ENCODE measurements at places on chromosomes 16 and 17.

DNA sequence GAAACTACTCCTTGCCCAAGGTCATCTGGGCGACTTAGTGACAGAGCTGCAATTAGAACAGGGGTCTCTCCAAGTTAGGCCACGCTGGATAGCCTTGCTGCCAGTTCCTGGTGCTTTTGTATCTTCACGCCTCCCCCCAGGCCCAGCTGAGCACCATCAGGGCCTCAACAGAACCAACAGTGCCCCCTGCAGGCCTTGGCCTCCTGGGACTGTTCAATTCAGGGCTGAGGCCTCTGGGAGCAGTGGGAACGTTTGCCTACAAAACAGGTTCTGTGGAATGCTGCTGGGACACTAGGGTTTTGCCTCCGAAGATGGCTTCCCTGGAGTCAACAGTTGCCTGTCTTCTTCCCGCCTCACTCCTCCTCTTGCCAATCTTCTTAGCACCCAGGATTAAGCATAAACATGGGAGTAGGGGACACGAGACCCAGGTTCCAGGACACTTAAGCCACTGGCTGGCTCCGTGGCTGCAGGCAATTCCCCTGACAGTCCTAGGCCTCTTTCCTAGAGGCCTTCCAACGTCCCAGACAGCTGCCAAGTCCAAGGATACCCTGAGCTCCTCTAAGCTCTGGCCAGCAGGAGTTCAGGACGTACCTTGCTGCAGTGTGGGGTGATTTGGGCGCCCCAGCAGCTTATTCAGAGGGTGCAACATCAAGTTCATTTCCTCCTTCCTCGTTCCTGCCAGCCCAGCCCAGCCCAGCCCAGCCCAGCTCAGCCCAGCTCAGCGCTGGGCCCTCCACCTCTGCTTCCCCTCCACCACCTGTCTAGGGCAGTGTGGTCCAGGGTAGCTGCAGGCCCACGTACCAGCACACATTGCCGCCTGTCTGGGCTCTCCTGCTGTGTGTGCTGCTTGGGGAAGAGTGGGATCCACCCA lies 246.6 kb upstream of the RPL38 start:
- no peak for DNase-seq

GRCh38 chr16:88566158-88566557 lies 4.0 kb upstream of the ZC3H18 start:
- DNase-seq: peak; percentile 33

GRCh38 chr17:63095879-63096278 lies 129.8 kb downstream of the TANC2 start:
- DNase-seq: no peak

DNA sequence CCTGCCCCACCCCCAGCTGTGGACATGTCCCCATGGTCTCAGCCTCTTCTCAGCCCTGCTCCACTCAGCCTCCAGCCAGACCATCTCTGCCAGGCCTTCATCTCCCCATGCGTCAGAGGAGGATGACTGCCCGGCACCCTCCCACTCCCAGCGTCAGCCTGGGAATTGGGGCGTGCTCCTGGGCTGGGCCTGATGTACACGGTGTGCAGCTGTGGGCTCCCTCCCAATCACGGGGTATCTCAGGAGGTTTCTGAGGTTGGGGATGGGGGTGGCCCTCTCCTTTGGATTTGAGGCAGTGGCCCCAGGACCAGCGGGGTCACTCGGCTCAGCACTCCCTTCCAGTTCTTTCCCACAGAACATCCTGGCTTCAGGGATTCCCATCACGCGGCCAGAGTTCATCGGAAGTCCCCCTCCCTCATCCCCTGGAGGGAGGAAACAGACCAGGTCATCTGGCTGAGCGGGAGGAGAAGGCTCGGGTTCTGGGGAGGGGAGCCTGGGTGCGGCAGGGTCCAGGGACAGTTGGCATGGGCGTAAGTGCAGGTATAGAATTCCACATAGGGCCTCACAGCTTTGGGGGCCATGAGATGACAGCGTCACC lies 36.9 kb downstream of the SOCS3 start:
- DNase-seq: no peak

DNA sequence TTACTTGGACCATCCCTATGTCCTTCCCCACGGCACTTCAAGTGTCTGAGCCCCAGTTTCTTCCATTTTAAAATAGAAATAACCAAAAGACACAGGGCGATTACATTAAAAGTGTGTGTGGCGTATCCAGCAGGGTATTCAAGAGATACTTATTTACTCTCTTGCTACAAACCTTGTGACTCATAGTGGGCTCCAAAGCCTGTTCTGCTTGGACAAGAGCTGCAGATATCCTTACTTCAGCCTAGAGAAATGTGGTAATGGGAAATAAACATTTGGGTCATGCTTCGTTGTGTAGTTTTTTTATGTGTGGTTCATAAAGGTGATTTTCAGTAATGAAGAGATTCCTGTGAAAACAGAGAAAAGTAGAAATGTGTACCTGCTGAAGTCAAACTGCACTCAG lies 288.9 kb upstream of the CDH11 start:
- no peak for DNase-seq

DNA sequence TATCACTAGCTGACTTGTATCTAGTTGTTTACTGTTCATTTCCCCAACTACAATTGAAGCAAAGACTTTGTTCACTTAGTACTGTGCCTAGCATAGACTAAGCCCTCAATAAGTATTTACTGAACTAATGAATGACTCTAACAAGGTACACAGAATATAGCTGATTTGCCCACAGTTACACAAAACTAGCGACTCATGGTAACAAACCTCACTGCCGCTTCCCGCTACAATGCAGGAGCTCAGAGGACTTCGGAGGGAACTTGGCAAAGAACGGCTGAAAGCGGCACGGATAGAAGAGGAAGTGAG lies 524 bp downstream of the EFTUD2 start:
- DNase-seq: no peak

DNA sequence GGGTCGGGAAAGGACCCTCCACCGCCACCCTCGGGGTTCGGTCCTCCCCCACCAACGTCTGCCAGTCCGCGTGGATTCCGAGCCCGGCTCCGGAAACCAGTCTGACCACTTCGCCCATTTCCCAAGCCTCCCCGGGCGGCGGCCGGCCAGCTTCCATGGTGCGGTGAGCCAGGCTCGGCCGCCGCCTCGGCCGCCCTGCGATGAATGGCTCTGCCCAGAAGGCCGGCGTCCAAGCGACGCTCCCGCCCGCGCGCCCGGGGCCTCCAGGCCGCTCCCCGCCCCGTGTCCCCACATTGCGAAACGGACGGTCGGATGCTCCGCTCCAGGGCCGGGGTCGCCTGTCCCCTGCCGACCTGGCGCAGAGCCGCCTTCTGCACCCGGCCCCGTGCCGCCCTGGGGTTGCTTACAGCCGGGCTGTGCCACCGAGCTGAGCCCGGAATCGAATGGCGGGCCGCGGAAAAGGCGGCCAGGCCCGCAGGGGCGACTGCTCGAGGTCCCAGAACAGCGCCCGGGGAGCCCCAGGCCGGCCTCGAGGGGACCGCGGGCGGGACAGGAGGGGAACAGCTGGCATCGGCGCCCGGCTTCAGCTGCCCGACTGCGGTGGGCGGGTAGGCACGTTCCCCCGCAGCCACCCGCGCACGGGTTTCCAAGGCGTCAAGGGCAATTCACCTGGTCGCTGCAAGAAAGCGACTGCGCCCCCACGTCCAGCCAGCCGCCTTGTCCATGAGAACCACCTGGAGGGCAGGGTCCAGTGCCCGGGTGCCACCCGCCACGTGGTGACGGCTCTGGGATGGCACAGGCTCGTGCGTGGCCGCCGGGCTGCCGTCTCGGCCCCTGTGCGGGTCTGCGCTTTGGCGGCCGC lies 18.3 kb upstream of the CBX8 start:
- no peak for DNase-seq

- no peak for DNase-seq
These were observed 10.1 kb downstream of the TK2 start for GRCh38 chr16:66539623-66540469.

- peak; percentile 92 for DNase-seq
These were observed 4.2 kb downstream of the METRNL start for GRCh38 chr17:83083368-83084201.

DNA sequence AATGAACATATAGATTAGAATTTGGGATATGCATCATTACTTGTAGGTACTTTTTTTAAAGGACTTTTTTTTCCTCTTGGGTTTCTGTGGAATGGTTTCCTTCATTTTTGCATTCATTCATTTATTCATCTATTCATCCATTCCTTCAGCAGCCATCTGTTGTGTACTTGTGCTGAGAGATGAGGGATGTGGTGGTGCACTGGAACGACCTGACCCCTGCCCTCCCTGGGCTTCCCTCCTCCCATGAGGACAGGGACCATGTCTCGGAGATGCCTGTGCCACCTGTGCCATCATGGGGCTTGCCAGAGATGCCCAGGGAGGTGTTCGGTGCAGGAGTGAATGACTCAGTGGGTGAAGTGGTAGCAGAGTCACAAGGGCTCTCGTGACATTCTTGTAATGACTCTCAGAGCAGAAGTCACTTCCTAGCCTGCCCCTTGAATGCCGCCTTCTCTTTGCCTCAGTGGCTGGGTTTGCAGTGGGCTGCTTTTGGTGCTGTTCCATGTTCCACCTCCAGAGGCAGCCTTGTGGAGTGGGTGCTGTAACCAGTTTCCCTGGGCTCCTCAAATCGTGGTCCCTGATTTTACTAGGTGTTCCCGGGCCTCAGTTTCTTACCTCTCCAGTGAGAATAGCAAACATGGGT lies 43.9 kb downstream of the CLEC16A start:
- no peak for DNase-seq

GRCh38 chr17:64355536-64356303 lies 34.9 kb downstream of the PECAM1 start:
- no peak for DNase-seq

- DNase-seq: no peak
These were observed 9.1 kb downstream of the CBX2 start for GRCh38 chr17:79786930-79787643.

- DNase-seq: no peak
These were observed 50.7 kb downstream of the TANGO6 start for GRCh38 chr16:68893710-68894705.

DNA sequence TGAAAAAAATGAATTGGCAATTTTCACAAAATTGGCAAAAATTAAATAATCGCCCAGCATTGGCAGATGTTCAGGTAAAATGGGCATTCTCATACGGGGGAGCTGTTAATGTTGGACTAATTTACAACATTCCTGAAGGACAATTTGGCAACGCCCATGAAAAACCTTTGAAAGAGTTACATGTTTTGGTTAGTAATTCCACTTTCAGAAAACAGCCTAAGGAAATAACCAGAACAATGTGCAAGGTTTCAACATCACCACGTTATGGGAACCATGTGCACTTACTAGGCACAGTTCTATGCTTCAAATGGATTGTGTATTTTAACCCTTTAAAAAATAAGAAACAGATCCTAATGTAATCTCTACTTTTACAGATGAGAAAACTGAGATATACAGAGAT lies 62.7 kb downstream of the CDYL2 start:
- DNase-seq: no peak

DNA sequence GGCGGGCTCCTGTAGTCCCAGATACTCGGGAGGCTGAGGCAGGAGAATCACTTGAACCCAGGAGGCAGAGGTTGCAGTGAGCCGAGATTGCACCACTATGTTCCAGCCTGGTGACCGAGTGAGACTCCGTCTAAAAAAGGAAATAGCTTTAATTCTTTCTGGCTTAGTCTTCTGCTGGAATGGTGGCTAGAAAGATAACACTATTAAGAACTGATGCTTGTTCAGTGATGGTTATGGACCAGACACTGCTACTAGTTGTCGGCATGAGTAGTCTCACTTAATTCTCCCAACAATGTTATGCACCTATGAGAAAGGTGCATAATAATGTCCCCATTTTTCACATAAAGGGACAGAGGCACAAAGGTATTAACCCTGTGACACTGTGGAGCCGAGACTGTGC lies 188.7 kb downstream of the HS3ST3A1 start:
- no peak for DNase-seq

- DNase-seq: peak; percentile 4
These were observed 754 bp upstream of the SLFN11 start for GRCh38 chr17:35373984-35374765.

DNA sequence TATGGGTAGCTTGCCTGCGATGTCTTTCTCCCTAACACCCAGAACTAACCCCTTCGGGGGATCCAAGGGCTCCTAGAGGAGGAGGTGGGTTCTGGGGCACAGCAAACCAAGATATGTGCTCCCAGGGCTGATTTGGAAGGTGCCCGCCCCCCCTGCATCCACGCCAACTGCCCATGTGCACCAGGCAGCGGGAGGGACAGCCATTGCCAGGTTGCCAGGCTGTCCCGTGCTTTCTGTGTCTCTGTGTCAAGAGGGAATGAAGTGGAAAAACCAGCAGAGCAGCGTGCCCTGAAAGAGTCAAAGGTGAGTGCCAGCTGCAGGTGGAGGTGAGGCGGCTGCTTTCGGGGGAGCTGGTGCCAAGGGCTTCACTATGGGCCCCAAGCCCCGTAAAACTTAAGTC lies 6.4 kb downstream of the TEKT5 start:
- no peak for DNase-seq

DNA sequence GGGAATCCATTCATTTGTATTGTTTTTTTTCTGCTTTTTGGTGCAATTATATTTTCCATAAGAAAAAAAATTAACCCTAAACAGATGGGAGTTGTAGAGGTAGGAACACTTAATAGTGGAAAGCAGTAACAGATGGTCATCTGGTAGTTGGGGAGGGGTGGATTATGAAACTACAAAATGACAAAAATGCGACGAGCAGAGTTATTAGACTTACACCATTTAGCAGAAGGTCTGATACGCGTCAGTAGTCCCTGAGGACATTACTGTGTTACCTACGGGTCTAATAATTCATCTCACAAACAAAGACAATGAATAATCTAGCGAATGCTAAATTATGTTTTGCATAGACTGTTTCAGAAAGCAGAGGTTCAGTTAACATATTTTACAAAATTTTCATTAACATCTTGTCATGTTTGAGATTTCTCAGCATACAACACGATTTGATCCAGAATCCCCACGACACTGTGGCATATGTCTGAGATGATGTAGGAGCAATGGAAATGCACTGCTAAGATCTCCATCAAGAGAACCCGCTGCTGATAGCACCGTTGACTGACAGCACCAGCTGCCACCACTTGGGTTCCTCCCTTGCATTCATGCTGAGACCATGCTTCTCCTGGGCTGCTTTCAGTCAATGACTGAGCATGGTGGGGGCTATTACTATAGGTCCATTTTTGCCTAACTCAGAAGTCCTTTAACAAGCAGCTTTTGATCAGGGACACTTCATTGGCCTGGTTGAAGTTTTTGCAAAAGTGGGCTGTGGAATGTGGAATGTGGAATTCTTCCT lies 182.2 kb upstream of the CPHXL start:
- no peak for DNase-seq

GRCh38 chr17:79243603-79243990 lies 169.0 kb downstream of the ENGASE start:
- DNase-seq: no peak

DNA sequence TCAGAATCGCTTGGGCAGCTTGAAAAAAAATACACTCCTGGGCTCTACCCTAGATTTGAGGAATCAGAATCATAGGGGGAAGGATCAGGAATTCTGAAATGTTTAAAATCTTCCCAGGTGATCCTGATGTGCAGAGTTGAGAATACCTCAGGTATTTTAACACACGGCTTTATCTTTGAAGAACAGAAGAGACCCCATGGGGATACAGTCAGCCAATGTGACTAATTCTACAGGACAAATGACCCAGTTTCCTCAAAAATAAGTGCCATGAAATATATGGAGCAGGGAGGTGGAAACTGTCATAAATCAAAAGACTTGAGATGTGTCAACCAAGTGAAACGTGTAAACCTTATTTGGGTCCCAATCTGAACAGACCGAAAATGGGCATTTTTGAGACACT lies 52.7 kb downstream of the CCDC42 start:
- DNase-seq: no peak

GRCh38 chr16:29943846-29944799 lies 17.8 kb upstream of the TMEM219 start:
- DNase-seq: peak; percentile 94

- DNase-seq: no peak
These were observed 174.9 kb downstream of the VPS53 start for GRCh38 chr17:539766-540165.

- DNase-seq: peak; percentile 78
These were observed 3.9 kb upstream of the KRT28 start for GRCh38 chr17:40803617-40804082.

Measured in amniotic stem cell (primary cell).